ENCODE measurements at places on chromosomes 1 and 21. TPM values are rescaled to one million over a fixed set of nuclear protein-coding genes. Genes with fewer than 3 reads are reported as not detected.

DNA sequence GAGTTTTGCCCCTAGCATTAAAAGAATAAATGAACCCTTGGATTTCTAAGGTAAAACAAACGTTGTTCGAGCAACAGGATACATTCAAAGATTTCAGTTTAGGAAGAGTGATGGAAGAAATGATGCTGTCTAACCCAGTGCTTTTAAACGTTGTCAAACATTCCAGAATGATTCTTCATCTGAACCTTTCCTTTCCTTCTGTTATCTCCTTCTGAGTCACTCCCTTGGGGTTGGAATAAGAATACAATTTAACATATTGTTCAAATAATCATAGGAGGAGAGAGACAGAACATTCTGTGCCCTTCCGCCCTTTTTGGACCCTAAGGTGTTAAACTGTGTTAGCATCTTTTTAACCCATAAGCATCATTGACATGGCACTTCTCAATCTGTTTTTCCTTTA is 61.1 kb upstream of the RCOR3 start:
- DNase-seq, result no peak

DNA sequence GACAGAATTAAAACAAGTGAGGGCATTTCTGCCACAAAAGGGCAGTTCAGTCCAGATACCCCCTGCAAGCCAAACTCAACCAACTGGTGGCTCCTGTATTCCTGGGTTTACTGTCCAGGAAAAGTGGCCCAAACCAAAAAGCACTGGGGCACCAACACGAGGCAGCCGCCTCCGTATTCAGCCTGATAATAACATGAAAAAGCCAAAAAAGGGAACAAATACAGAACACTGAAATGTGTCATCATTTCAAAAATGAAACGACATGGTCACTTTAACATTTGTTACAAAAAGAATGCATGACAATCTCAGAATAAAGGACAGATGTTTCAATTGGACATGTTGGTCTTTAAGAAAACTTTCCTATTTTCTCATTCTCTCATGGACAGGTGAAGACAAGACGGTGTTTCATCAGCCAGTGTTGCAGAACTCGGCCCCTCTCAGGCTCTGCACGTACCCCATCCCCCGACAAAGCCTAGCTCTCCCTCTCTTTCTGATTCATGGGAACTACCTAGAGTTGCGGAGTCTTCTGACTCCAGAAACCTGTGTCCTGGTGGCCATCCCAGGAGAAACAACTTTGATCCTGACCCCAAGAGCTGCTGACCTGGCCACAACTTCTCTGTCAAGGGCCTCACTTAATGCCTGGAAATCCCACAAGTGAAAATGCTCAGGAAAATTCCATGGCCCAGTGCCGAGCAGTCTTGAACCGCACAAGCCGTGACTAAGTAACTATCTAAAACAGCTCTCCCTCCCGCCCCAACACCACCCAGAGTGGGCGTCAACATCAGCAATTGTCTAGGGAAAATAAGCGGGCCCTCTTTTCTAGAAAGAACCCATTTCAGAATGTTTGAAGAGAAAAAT is 27.1 kb downstream of the ZBTB17 start:
- DNase-seq, result no peak

DNA sequence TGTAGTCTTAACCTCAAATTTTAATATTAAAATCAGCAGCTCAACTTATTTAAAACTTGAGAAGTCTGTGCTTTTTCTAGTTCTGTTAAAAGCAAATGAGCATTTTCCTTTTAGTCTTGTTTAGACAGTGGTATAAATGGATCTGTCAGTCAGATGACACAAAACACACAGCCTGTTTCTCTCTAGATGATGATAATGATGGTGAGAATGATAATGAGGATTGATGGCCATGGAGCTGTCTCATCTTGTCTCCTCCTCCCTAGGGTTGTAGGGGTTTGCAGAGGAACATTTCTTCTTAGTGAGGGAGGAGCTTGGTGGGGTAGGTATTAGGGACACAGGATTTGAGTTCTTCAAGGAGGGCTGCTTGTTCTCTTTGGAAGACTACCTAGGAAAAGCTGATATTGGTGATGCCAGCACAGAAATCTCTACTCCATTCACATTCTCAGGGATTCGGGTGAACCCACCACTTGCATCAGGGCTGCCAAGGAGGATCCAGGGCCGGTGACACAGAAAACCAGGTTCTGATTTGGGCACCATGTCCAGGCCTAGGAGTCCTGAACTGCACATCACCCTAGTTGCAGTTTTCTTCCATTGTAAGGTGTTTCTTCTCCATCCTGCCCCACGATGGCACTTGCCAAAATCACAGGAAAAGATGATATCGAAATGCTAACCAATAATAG is 147.6 kb downstream of the RHOU start:
- DNase-seq, result no peak

- no peak for DNase-seq
Measured at GRCh38 chr1:174218983-174219382, 59.7 kb downstream of the RABGAP1L start.

Gene MXRA8
- polyA plus RNA-seq, result 163 TPM

DNA sequence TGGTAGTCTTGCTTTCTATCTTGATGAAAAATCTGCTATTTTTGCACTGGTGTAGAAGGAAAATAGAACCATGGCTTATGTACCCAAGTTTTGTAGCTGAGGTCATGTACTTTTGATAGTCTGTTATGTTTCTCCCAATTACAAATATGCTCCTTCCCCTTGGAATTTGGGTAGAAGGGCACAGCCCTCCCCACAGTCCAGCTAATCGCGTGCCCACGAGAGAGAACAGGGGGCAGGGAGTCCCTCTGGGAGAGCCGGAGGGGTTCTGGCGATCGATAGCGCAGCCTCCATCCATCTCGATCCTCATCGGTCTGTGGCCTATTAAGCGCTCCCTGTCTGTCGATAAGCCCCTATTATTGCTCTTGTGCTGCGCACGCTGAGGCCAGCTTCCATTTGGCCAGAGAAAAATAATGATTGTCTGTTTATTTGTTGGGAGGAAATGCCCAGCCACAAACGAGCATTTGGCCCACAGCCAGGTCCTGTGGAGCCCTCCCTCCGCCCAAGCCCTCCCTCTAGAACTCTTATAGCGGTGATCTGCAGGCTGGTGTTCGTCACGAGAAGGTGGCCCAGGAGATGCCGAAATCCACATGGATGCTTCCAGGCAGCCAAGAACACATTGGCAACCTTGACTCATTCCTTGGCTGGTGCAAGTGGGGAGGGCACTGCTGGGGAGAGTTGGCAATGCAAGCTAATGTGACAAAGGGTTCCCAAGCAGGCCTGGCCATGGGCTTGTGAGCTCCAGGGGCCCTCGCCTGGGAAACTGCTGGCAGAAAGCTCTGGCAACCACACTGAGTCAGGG is 134.7 kb upstream of the TNR start:
- no peak for DNase-seq

DNA sequence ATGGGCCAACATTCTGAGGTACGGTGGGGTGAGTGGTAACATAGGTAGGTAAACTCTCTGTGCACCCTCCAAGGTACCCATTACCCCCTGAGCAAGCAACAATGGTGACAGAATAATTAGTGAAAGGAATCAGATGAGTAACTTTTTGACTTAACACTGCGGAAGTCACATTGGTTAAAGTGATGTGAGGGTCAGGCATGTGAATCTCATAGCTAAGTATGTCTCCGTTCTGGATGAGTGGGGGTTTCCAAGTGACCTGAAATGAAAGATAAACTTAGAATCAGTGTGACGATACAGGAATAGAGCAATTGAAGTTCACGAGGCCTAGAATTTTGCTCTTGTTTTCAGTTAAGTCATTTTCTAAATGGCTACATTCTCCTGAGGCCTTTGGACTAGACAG is 311.7 kb downstream of the KCTD3 start:
- no peak for DNase-seq

Gene PKNOX1
- polyA plus RNA-seq, result 27.5 TPM

Gene MX1
- polyA plus RNA-seq, result 6.3 TPM

DNA sequence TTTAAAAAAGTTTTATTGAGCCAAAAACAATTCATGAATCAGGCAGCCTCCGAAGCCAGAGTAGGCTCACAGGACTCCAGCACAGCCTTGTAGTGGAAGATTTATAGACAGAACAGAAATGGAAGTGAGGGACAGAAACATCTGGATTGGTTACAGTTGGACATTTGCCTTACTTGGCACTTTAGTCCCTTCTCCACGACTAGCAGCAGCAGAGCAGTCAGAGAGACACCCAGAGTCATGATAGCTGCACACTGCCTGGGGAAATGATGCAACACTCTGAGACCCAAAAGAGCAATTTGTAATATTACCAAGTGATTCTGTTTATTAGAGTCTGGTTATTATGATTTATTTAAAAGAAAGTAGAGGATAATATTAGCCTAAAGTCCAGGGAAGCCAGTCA is 72.2 kb upstream of the KRTAP11-1 start:
- DNase-seq, result no peak

Gene KRTAP19-3
- polyA plus RNA-seq, result not detected

- no peak for DNase-seq
Measured at GRCh38 chr1:2587071-2587859, 688 bp downstream of the PRXL2B start.
